ENCODE measurements at places on chromosomes 6 and 20.

GRCh38 chr6:160808263-160808662, 106.2 kb downstream of the PLG start:
- no peak for DNase-seq

DNA sequence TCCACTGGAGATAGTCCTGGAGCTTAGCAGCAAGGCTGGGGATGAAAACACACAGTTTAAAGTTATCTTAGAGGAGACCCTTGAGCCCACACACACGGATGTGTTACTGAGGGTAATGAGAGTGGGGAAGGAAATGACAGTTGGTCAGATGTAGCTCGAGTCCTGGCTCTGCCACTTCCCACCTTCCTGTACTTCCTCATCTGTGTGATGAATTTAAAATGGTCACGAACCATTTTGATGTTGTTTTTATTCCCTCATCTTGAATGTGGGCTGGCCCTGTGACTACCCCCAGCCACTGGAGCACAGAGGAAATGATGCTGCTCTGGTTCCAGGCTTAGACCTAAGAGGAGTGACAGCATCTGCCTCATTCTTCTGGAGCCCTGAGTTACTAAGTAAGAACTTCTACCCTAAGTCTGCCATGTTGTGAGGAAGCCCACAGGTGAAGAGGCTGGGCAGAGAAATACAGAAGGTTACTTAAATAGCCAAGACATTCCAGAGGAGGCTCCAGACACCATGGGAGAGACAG, 141.2 kb downstream of the NRN1 start:
- DNase-seq: no peak

- peak; percentile 66 for DNase-seq
Observed at GRCh38 chr6:106275692-106276091, 49.9 kb downstream of the ATG5 start.

DNA sequence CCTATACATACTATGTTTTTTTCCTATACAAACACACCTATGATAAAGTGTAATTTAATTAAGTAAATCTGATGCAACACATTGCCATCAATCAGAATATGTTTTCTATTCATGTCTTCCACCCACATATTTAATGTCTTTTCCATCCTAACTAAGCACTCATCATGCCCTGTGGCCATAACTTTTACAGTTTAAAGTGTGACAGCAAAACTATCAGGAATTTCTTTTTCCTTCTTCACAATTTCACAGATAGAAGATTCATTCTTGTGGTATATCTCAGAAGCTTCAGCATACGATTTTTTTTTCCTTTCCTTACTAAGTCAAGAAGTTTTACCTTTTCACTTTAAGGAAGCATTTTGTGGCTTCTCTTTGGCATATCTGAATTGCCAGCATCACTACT, 7.0 kb upstream of the BEND6 start:
- DNase-seq: peak; percentile 55

DNA sequence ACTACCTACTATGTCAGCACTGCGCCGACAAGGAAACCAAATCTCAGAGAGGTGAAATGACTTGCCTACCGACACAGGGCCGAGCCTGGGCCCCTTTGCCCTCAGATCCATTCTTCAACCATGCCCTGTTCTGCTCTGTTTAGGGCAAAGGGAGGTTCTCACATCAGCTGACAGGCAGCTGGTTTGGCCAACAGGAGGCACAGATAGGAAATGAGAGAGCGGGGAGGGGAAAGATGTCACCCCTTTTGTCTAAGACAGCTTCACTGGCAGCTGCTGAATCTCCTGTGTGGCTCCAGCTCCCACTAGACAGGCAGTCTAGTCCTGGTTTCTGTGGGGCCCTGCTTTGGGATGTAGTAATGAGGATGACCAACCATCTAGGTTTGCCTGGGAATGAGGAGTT, 158.7 kb downstream of the TMEM200A start:
- no peak for DNase-seq

GRCh38 chr20:30985386-30985785, 272.1 kb upstream of the DEFB115 start:
- no peak for DNase-seq

- no peak for DNase-seq
Observed at GRCh38 chr6:91155129-91155785, 568.4 kb upstream of the MAP3K7 start.

DNA sequence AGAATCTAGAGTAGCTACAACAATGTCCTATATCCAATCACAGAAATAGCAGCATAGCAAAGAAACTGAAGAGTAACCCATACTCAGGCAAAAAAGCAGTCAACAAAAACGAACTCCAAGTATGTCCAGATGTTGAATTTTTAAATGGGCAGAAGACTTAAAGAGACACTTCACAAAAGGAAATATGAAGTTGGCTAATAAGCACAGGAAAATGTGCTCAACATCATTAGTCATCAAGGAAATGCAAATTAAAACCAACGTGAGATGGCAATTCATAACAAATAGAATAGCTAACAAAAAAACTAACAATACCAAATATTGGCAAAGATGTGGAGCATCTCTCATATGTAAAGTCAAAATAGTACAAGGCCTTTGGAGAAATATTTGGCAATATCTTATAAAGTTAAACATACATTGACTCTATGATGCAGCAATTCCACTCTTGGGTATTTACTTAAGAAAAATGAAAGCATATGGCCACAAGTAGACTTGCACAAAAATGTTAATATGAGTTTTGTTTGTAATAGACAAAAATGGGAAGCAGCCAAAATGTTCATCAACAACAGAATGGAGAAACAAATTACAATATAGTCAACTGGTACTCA, 37.7 kb downstream of the FRK start:
- no peak for DNase-seq

DNA sequence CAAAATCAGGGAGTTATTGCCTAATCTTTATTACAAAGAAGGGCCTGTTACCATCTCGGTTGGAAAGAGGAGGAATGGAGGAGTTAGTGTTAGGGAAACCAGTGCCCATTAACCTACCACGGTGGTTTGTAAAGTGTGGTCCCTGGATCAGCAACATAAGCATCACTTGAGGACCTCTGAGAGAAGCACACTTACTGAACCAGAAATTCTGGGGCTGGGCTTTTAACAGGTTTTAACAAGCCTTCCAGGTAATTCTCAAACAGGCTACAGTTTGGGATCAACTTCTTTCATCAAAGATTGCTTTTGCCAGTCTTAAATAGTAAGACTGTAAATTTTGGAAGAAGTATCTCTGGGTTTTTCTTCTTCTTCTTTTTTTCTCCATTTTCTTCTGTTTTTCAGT, 329.5 kb upstream of the JAG1 start:
- no peak for DNase-seq

DNA sequence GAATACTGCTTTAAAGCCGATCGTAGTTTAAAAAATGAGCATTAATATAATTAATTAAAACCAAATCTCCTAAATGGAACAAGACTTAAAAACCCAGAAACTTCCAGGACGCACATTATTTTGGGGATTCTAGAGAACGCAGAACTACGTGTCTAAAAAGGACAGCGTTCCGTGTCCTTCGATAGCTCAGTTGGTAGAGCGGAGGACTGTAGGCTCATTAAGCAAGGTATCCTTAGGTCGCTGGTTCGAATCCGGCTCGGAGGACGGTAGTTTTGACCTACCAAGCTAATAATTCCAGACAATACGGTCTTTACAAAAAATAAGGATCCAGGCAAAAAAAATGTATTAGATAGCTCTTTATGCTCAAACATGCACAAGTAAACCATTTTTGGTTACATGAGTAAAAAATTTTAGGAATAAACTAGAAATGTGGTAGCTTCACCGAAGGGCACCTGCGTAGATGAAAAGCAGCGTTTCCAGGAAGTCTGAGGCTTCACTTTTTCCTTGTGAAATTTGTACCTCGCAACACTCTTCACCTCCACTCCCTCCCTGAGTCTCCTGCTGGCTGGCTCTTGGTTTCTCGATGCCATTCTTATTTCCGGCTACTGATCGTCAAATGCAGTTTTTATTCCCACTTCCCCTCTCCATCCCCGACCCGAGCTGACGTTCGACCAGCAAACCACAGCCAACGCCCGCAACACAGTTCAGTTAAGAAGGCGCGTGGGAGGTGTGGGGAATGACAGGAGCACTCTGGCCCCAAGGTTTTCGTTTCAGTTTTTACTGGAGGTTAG, 19.6 kb upstream of the ABT1 start:
- DNase-seq: peak; percentile 78

- peak; percentile 34 for DNase-seq
Observed at GRCh38 chr6:75693534-75693933, 55.5 kb upstream of the MYO6 start.

DNA sequence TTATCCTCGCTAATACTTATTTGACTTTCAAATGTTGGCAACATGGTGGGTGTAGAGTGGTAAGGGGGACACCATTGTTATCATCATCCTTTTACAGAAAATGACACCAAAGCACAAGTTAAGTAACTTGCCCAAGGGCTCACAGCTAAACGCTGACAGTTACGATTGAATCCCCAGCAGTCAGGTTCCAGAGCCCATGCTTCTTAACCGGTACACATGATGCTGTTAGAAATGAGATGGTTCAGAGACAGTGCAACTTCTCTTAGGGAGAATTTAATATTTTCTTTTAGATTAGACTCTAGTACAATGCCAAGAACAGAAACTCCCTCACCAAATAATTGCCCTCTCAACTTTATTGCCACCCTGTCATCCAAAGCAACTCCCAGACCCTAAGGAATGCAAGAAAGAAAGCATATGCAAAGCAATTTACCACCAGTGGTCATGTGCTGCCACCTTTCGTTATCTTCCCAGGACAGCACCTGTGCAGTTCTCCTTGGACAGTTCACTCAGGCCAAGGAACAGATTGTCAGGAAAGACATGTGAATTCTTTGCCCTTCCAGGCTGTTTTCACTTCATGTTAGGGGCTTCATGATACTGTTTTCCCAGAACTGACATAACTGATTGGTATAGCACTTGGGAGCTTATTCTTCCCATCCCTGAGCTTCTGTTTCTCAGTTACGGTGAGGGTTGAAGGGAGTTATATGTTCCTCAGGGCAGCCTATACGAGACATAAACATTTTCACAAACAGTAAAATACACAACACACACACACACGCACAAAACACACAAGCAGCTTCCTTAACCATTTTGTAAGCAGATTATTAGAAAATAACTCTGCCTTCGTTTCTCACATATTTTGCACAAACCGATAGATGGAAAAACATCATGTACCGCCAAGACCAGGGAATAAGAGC, 5.1 kb downstream of the HLA-DMA start:
- peak; percentile 57 for DNase-seq

- no peak for DNase-seq
Observed at GRCh38 chr6:157099912-157100593, 223.3 kb downstream of the TMEM242 start.

- DNase-seq: no peak
Observed at GRCh38 chr6:123417535-123417934, 219.2 kb downstream of the TRDN start.

- DNase-seq: no peak
Observed at GRCh38 chr20:59750209-59750840, 146.0 kb downstream of the PHACTR3 start.

GRCh38 chr20:57412347-57413029, 21.3 kb downstream of the RBM38 start:
- DNase-seq: no peak

- DNase-seq: no peak
Observed at GRCh38 chr20:52974179-52974594, 2.0 kb downstream of the TSHZ2 start.

- peak; percentile 22 for DNase-seq
Observed at GRCh38 chr6:46876126-46876525, 45.6 kb downstream of the ADGRF5 start.

Measured in fibroblast of upper back skin (primary cell).